ENCODE measurements at places on chromosomes 2 and 18. TPM values are rescaled to one million over a fixed set of nuclear protein-coding genes. Genes with fewer than 3 reads are reported as not detected.

Gene DHRS9
- not detected for total RNA-seq

Gene LYPD6B
- 0.37 TPM for total RNA-seq

Gene RGPD4
- 0.14 TPM for total RNA-seq

Gene SLC9A4
- not detected for total RNA-seq

Gene FHOD3
- 5.3 TPM for total RNA-seq

Gene LONRF2
- not detected for total RNA-seq
